Non-pigmented ciliary epithelial cell (primary cell): ENCODE measurements at places on chromosomes 1 and 21.
A peak's percentile ranks its signal among the peaks of the same experiment; 100 is the strongest.

DNA sequence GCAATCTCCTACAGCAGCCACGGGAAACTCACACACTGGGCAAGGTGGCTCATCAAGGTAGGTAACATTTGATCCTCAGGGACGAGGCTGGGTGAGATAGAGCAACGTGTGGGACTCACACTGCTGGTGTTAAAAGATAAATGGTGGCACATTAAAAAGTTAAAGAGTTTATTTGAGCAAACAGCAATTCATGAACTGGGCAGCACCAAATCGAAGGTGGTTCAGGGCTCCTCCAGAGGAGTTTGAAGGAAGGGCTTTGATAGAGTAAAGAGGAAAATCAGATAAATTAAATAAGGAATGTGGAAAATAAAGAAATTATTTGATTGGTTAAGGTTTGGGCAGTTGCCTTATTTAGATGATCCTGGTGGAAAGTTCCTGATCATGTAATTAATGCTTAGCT, 23.6 kb upstream of the TMEM51 start:
- DNase-seq = no peak

GRCh38 chr1:102742426-102742825, 365.9 kb downstream of the COL11A1 start:
- DNase-seq = no peak

DNA sequence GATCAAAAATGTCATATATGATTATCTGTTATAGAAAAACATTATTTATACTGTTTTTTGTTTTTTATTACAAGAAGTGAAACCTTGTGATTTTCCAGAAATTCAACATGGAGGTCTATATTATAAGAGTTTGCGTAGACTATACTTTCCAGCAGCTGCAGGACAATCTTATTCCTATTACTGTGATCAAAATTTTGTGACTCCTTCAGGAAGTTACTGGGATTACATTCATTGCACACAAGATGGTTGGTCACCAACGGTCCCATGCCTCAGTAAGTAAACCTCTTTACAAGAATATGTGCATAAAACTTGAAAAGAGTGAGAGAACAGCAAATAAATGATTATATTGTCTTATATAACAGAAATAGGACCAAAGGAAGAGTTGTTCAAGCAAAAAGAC, 14.5 kb downstream of the CFHR4 start:
- DNase-seq = no peak

DNA sequence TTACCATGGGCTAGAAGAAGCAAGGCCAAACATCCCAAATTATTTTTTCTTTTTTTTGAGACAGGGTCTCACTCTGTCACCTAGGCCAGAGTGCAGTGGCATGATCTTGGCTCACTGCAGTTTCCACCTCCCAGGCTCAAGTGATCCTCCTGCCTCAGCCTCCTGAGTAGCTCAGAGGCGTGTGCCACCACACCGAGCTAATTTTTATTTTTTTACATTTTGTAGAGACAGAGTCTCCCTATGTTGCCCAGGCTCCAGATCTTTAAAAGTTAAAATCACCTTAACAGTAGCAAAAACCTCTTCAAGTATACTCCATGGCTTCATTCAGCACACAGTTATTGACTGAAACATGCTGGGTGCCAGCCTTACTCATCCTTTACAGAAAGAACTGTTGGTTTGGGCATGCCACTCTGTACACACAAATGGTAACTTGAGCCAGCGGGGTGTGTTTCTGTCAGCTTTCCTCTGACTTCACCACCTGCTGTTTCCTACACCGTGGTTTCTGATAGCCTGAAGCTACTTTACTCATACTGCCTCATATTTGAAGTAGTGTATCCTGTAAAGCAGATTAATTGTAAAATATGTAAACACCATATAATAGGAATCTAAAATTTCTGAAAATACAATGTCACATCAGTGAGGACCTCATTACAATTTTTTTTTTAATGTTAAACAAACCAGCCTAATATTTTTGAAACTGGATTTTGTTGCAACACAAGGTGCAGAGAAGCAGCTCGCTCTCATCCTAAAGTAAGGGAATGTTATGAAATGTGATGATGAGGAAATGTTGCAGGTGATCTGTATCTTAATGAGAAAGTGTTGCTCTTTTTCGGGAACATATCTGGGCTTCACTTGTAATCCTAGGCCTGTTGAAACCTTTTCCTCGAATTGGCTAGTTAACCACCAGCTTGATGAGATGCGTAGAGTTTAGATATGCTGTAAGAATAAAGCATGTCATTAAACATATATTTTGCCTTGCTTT, 113.9 kb downstream of the ATP5PO start:
- peak; percentile 44 for DNase-seq

DNA sequence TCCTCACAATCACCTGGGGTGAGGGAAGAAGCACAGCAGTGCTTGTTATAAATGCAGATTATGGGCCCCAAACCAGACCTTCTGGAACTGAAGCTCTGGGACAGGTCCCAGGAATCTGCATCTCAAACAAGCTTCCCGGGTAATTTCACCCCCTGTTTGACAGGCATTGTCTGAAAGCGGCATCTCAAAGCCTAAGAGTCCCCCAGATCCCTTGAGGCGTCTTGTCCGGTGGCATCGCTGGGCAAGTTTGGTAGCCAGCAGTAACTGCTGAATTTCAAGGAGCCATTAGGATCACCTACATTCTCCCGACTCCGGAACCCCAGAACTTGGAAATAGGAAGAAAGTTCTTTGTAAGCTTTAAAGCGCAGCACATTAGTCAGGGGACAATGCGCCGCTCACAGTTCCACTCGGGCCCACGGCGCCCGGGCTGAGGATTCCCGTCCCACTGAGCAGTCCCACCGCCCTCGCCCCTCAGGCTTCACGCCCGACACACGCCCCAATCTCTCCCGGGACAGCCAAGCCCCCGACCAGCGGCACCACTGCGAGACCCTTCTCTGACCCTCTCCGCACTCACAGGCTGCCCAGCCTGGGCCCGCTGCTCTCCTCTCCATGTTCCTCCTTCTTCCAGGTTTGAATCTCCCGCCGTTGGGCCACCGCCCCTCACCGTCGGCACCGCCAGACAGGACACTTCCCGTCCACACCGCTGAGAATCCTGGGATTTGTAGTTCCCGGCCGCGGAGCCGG, at the start of gene IQGAP3:
Gene IQGAP3, minus strand, starts transcription at position 647 of the 744 bp plus-strand sequence. Its CDS starts 36 bp downstream, at position 611.
- peak; percentile 35 for DNase-seq

- no peak for DNase-seq
Observed at GRCh38 chr1:217014066-217014465, 290.8 kb upstream of the ESRRG start.

DNA sequence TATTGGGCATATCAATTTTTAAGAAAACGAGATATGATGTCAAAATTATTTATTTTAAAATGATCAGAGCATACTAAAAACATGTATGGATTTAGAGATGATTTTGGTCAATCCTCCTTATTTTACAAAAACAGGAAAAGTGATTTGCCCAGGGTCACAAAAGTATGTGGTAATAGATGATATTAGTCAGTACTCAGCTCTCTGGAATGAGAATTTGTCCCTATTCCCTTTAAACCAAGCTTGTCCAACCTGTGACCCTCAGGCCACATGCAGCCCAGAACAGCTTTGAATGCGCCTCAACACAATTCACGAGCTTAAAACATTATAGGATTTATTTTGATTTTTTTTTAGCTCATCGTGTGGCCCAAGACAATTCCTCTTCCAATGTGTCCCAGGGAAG, 104.7 kb downstream of the AKT3 start:
- no peak for DNase-seq
